ACHN (cell line): ENCODE measurements at places on chromosomes 2 and 18.

DNA sequence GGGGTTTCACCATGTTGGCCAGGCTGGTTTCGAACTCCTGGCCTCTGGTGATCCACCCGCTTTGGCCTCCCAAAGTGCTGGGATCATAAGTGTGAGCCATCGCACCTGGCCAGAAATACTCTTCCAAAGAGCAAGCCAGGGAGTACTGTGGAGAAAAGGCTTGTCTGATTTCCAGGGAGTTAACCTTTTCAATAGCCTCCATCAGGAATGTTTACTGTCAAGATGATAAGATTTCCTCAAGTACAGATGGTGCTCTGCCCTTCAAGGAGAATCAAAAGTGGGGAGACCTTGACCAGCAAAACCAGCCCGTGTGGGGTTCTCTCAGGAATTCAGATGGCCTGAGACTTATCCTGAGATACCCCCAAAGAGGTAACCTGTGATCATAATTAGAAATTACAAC is 237.2 kb downstream of the PRKCE start:
- DNase-seq = no peak

GRCh38 chr2:86223927-86224560 is 24.8 kb downstream of the MRPL35 start:
- no peak for DNase-seq

DNA sequence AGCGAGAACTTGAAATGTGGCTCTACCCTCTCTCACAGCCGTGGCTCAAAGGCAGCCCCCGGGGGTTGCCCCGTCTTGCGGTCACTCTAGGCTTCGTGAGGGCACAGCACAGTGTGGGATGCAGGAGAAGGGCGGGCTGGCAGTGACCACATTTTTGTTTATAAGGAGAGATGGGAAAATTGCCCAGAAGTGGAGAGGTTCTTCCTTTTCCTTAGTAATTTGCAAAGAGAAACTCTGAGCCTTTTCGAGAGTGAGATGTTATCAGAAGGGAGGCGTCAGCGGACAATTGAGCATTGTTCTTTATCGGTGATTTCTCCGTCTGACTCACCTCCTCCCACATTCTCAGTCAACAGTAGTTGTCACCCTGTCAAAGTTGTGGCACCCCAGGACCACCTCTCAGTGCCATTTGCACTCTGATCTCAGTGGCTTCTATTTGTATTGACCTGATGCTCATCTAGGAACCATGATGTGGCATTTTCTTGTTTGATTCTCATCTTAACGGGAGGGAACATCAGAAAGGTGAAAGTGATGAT is 89.6 kb downstream of the ACAA2 start:
- DNase-seq = no peak

DNA sequence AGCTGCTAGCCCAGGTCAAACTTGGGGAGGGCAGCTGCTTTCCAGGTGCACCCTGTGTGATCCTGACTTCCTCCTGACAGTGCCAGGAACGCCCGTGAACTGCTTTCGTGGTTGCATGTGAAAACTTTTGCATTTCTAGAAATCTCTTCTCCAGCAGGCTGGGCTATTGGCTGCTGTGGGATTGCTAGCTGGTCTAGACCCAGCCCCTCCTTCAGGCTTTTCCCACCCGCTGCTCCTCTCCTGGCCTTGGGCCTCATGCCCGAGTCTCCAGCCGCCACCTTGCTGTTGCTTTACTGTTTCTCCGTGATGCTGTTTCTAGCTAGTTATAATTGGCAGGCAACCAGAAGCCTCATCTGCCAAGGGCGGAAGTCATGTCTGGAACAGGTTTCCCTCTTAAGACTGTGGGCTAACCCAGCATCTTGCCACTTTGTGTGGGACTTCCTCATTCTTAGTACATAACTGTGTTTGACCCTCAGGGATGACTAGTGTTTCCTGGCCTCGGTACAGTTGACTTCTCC is 27.0 kb upstream of the MGAT4A start:
- DNase-seq = peak; percentile 86

- peak; percentile 60 for DNase-seq
Observed at GRCh38 chr2:194545978-194546377, 1111.0 kb upstream of the SLC39A10 start.

GRCh38 chr2:238568455-238569440 is 142.0 kb downstream of the ASB1 start:
- DNase-seq = no peak

DNA sequence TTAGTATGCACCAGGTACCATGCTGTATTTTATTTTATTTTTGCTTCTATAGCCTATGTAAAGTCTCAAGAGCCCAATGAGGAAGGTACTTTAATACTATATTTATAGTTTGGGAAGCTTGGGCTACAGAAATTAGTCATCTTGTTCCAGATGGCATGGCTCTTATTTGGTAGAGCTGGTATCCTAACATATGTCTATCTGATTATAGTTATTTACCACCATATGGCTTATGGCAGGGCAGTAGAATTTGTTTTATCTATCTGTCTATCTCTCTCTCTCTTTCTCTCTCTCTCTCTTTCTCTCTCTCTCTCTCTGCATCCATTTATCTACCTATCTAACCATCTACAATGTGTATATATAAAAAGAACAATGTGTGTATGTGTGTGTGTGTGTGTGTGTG is 1293.7 kb upstream of the SLC39A10 start:
- DNase-seq = no peak

DNA sequence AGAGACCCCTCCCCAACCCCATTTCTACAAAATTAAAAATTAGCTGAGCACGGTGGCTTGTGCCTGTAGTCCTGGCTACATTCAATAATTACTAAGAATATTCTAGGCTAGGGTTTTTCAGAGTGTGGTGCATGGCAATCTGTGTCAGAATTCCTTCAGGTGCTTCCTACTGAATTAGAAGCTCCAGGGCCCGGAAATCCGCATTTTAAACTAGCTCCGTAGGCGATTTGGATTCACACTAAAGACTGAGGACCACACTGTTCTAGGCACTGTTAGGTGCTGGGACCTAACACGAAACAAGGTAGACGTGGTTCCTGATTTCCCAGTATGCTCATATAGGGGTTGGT is 628 bp upstream of the ZFAND2B start:
- DNase-seq = no peak

DNA sequence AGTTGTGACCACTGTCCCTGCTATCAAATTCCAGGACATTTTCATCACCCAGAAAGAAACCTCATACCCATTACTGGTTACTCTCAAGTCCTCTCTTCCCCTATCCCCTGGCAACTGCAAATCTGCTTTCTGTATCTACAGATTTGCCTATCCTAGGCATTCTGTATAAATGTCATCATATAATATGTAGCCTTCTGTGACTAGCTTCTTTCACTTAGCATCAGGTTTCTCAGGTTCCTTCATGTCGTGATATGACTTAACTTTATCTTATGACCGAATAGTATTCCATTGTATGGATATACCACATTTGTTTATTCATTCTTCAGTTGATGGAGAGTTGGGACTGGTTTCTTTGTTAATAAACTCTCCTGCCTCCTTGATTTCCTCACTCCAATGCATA is 60.5 kb downstream of the PMAIP1 start:
- DNase-seq = no peak

- DNase-seq = no peak
Observed at GRCh38 chr2:109395494-109396201, 218.1 kb downstream of the SEPTIN10 start.

- no peak for DNase-seq
Observed at GRCh38 chr2:190807886-190808285, 72.7 kb upstream of the GLS start.
